ENCODE measurements at places on chromosomes 2 and 18. TPM values are rescaled to one million over a fixed set of nuclear protein-coding genes. Genes with fewer than 3 reads are reported as not detected.

AAK1 gene
- total RNA-seq = 121 TPM

LOXL3 gene
- 0.15 TPM for total RNA-seq

RFTN2 gene
- not detected for total RNA-seq

ITPRIPL1 gene
- 33.3 TPM for total RNA-seq

TACR1 gene
- total RNA-seq = not detected

PARD3B gene
- 0.77 TPM for total RNA-seq

OTOF gene
- 12.3 TPM for total RNA-seq

MARS2 gene
- 11.9 TPM for total RNA-seq

TCF4 gene
- total RNA-seq = 1.7 TPM

HJURP gene
- total RNA-seq = 139 TPM

IL36B gene
- total RNA-seq = not detected

CERKL gene
- total RNA-seq = not detected

DTNA gene
- total RNA-seq = not detected

PRSS56 gene
- not detected for total RNA-seq

ASB18 gene
- not detected for total RNA-seq

GPR75 gene
- total RNA-seq = 1.9 TPM

ASNSD1 gene
- 34.8 TPM for total RNA-seq

C2orf81 gene
- total RNA-seq = 3.0 TPM

RBFA gene
- total RNA-seq = 24.2 TPM

COLEC11 gene
- 0.35 TPM for total RNA-seq

PLCD4 gene
- total RNA-seq = 0.30 TPM

CD207 gene
- total RNA-seq = not detected

ABCG5 gene
- not detected for total RNA-seq

STAT4 gene
- total RNA-seq = 72.6 TPM

DSC1 gene
- 0.33 TPM for total RNA-seq

TSPYL6 gene
- not detected for total RNA-seq

SMYD1 gene
- not detected for total RNA-seq

RAB31 gene
- total RNA-seq = 1.3 TPM

GAL3ST2 gene
- total RNA-seq = not detected

PCARE gene
- total RNA-seq = not detected

SNORC gene
- total RNA-seq = 1.1 TPM

CPSF3 gene
- total RNA-seq = 46.9 TPM

CSRNP3 gene
- total RNA-seq = not detected

SRD5A2 gene
- total RNA-seq = not detected

SPEG gene
- total RNA-seq = 2.6 TPM

BOK gene
- total RNA-seq = not detected

GDF7 gene
- total RNA-seq = not detected

CFAP65 gene
- not detected for total RNA-seq

Measured in activated CD4-positive, alpha-beta T cell treated with anti-CD3 and anti-CD28 coated beads, Interleukin-2, amount 10 ng/mL, durations not matched to agents 7 days and 5 days (primary cell).